ENCODE measurements at places on chromosomes 1 and 21. TPM values are rescaled to one million over a fixed set of nuclear protein-coding genes. Genes with fewer than 3 reads are reported as not detected.

LYPLAL1 gene
- 17.2 TPM for total RNA-seq

DNA sequence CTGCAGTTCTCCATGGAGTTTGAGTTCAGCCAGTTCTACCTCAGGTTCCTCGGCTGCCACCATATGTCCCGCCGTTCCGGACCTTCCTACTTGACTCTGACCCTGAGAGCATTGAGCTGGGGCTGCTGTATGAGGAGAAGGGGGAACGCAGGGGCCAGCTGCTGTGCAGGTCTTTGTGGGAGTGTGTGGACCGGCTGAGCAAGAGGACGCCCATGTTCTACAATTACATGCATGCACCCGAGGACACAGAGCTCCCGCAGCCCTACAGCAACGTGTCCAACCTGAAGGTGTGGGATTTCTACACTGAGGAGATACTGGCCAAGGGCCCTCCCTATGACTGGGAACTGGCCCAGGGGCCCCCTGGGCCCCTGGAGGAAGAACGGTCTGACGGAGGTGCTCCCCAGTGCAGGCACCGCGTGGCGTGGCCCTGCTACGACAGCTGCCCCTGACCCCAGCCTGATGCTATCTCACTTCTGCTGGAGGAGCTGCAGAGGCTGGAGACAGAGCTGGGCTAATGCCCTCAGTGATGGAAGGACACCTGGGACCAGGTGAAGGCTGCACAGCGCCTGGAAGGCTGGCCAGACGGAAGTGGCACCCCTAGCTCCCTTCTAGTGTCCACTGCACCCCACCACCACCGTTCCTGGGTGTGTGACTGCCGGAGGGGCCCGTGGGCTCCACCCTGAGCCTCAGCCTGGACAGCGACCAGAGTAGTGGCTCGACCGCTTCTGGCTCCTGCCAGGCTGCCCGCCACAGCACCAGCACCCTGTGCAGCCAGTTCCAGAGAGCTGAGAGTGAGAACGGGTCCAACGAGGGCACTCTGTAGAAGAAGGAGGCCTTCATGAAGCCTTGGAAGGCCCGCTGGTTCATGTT is 20.8 kb upstream of the NPPB start:
- H3K36me3 ChIP-seq = no peaks in the 10 kb centered on the region
- H3K4me1 ChIP-seq = no peaks in the 10 kb centered on the region
- H3K27ac ChIP-seq = no peak overlapping the region
- peaks cover 43% of the 10 kb centered on the region for H3K27me3 ChIP-seq
- DNase-seq = no peak
- H3K4me3 ChIP-seq = no peak overlapping the region

RAD54L gene
- total RNA-seq = 49.0 TPM

DCLRE1B gene
- 34.6 TPM for total RNA-seq

DNA sequence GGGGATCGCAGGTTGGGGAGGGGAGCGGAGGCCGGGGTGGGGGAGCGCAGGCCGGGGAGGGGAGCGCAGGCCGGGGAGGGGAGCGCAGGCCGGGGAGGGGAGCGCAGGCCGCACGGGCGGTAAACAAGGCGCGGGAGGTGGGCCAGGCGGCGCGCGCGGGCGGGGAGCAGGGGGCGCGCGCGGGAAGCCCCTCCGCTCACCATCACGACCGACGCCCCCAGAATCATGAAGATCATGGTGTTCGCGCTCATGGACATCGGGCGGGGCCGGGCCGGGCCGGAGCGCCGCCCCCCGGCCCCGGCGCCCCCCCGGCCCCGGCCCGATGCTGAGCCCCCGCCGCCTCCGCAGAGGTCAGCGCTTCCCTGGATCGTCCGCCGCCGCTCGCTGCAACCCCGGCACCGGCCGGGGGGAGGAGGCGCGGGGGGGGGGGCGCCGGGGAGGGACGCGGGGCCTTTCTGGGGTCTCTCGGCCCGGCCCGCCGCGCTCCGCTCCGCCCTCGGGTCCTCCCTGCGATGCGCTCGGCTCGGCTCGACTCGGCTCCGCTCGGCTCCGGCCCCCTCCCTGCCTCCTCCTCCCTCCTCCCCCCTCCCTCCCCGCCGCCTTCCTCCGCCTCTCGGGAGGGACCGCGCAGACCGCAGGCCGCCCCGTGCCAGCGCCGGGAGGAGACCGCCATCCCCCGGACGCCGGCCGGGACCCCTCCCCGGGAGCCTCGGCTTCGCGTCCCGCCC is at the start of gene TMEM240:
TMEM240 (minus strand) TSS at position 535 of the 728 bp plus-strand sequence; CDS start at position 257, 278 bp downstream.
- no peaks in the 10 kb centered on the region for H3K4me1 ChIP-seq
- no peaks in the 10 kb centered on the region for H3K27me3 ChIP-seq
- peak; percentile 91 for DNase-seq
- peak within 1 kb of the TSS; percentile 59 for H3K4me3 ChIP-seq
- peak within 1 kb of the TSS; percentile 58 for H3K27ac ChIP-seq

DNA sequence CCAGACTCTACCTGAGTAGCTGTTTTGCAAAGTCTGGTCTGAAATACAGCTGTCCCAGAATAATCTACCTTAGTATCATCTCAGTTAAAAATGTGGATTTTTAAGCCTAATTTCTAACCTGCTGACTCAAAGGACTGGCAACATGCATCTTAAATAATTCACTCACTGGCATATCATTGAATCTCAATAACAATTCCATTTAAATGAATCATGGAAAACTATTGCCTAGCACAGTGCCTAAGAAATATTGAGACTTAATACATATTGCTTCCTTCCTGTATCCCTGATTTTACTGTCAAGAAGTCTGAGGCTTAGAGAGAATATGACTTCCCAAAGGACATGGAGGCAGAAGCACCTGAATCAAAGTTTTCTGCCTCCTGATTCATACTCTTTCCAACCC is 3.1 kb downstream of the CCDC190 start:
- peaks cover 32% of the 10 kb centered on the region for H3K4me1 ChIP-seq
- no peaks in the 10 kb centered on the region for H3K36me3 ChIP-seq
- DNase-seq = no peak
- H3K27ac ChIP-seq = no peak overlapping the region
- no peaks in the 10 kb centered on the region for H3K27me3 ChIP-seq

- no peaks in the 10 kb centered on the region for H3K36me3 ChIP-seq
- H3K4me1 ChIP-seq = peaks cover 31% of the 10 kb centered on the region
- no peak for DNase-seq
Observed at GRCh38 chr1:192575499-192576189, at the start of gene RGS1. Gene RGS1, plus strand, starts transcription at chr1:192575773. Its CDS starts 20 bp downstream, at chr1:192575793.

TMEM81 gene
- total RNA-seq = 5.9 TPM

MTX1 gene
- 75.9 TPM for total RNA-seq

Measured in A673 (cell line).